ENCODE measurements at places on chromosomes 2 and 18.
A peak's percentile ranks its signal among the peaks of the same experiment; 100 is the strongest.

DNA sequence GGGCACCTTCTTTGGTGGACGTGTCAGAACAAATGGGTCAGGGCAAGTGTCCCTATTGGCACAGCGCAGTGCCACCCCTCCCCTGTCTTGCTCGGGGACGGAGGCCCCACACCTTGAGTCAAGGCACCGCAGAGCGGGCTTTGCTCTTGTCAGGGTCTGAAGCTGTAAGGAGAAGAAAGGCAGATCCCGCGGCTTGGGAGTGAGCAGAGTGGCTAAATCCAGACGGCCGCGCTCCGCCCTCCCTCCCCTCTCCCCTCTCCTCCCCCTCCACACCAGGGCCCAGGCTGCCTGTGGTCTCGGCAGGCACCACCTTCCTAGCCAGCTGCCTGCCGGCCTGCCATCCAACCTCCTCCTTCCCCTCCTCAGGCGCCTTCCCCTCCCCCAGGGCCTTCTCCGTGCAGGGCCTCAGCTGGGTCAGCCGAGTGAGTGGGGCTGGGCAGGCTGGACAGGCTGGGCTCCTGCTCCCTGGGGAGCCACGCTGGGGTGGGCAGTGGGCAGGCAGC is 25.8 kb downstream of the SPEG start:
- no peak overlapping the region for H3K27ac ChIP-seq
- H3K27me3 ChIP-seq: no peaks in the 10 kb centered on the region
- peaks cover 6% of the 10 kb centered on the region for H3K4me1 ChIP-seq
- no peak overlapping the region for H3K4me3 ChIP-seq
- no peak for DNase-seq

DNA sequence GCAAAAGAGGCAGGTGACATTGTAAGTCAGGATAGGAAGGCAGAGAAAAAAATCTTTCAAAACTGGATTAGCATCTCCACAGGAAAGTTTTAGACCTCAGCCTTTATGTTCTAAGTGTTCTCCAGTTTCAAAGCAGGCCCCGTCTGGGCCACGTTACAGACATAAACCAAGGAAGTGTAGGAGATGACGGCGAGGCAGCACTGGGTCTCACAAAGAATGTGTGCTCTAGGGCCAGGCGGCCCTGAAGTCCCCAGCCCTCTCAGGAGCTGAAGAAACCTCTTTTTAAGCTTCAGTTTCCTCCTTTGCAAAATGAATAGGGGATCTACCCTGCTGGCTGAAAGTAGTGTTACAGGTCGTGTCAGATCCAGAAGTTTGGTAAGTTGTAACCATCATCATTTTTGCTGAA is 81.7 kb downstream of the SPRED2 start:
- no peak for DNase-seq
- peaks cover 46% of the 10 kb centered on the region for H3K4me1 ChIP-seq
- H3K36me3 ChIP-seq: peaks cover 10% of the 10 kb centered on the region
- no peaks in the 10 kb centered on the region for H3K27me3 ChIP-seq
- H3K4me3 ChIP-seq: no peak overlapping the region

DNA sequence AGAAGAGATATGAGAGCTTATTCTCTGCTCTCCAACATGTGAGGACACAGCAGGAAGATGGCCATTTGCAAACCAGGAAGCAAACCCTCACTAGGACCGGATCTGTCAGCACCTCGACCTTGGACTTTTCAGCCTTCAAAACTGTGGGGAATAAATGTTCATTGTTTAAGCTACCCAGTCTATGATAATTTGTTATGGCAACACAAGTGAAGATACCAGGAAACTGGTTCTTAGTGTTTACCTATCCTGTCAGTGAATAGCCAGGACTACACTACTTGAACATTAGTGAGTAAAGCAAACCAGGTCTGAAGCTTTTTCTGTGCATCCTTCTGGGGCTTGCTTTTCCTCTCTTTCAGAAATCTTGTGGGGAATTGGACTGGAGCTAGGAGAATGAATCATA is 44.4 kb upstream of the BARD1 start:
- H3K36me3 ChIP-seq: no peaks in the 10 kb centered on the region
- H3K27me3 ChIP-seq: no peaks in the 10 kb centered on the region
- no peaks in the 10 kb centered on the region for H3K4me1 ChIP-seq
- no peak overlapping the region for H3K4me3 ChIP-seq
- H3K27ac ChIP-seq: no peak overlapping the region

DNA sequence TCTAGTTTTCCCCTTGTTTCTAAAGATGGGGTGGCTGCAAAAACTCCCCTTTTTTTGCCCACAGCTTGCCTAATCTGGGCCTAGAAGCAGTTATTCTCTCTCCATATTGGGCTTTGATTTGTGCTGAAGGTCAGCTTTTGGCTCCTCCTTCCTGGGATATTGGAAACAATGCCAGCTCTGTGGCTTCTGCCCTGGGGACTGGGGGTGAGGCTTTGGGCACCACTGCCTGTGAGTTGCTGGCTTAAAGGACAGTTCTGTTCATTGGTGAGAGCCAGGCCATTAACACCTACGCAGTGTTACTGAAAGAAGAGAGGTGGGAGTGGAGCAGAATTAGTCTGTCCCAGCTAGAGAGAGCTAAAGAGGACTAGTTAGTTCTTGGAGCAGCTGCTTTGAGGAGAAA is 4.3 kb downstream of the UBXN2A start:
- peak; percentile 29 for DNase-seq
- peaks cover 19% of the 10 kb centered on the region for H3K4me1 ChIP-seq
- peak overlapping the region; percentile 33 for H3K27ac ChIP-seq
- H3K27me3 ChIP-seq: no peaks in the 10 kb centered on the region
- peaks cover 13% of the 10 kb centered on the region for H3K36me3 ChIP-seq

DNA sequence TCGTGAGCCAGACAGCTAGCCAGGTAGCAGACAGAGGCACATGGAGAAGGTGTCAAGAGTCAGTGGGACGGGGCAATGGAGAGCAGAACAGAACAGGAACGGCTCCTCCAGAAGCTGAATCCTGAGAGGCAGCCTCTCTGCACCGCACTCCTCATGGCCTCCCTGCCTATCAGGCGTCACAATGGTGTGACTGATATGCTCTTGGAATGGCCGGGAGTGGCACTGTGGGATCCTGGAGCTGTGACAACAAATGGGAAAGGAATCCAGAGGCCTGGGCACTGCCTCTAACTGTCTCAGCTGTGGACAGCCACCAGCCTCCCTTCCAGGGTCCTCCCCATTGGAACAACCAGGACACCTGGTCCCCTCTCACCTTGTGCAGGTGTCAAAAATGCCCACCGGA is 89.1 kb upstream of the ID2 start:
- H3K4me1 ChIP-seq: no peaks in the 10 kb centered on the region
- H3K27ac ChIP-seq: no peak overlapping the region
- H3K4me3 ChIP-seq: no peak overlapping the region
